HepG2 (cell line): ENCODE measurements at places on chromosomes 1 and 21. TPM values are rescaled to one million over a fixed set of nuclear protein-coding genes. Genes with fewer than 3 reads are reported as not detected.

DNA sequence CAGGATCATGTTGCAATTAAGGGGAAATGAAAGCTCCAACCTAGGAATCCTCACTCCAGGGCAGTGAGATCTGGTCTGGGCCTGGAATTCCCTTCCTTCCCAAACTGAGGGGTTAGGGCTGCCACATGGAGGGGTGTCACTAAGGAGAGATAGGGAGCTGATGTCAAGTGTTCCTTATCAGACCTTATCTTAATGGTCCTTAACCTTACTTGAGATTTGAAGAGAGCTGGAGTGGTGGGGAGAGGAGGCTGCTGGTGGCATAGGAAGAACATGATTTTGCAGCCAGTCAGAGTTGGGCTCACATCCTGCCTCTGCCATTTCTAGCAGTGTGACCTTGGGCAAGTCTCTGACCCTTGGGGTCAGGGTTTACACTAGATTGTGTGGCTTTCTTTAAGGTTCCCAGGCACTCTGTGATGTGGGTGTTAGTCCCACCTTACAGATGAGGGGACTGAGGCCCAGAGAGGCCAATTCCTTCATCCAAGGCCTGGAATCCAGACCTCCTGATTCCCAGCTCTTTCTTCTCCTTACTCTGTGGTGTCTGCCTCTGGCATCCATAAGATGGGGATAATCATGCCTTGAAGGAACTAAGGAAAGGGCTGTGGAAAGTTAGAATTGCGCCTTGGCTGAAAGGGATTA, 56.3 kb upstream of the SYNC start:
- no peak for DNase-seq

DNA sequence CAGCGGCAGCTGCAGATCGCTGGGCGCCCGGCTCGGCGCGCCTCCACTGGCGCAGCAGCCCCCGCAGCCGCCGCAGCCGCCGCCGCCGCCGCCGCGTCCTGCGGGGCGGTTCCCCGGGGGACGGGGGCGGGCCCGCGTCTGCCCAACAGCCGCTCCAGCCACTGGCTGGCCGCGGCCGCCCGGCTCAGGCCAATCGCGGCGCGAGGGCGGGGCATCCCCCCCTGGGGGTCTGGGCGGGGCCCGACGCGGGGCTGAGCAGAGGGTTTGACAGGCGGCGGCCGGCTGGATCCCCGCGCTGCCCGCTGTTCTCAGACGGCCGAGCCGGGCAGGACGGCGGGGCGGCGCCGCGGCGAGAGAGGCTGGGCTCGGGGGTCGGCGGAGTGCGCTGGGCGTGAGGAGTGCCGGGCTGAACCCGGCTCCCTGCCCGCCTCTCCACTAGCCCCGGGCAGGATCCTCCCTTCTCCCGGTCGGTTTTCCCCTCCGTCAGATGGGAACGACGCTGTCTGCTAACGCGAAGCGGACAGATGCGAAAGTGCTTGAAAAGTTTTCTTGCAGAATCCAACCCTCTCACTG, at the start of gene GLIS1:
Gene GLIS1 (minus strand): TSS at position 56 of the 573 bp plus-strand sequence. CDS start 1,100 bp downstream, outside the sequence.
- peak; percentile 69 for DNase-seq

GRCh38 chr1:230230948-230231773, 164.1 kb downstream of the GALNT2 start:
- no peak for DNase-seq

GRCh38 chr1:14369526-14370213, 228.8 kb upstream of the KAZN start:
- no peak for DNase-seq

DNA sequence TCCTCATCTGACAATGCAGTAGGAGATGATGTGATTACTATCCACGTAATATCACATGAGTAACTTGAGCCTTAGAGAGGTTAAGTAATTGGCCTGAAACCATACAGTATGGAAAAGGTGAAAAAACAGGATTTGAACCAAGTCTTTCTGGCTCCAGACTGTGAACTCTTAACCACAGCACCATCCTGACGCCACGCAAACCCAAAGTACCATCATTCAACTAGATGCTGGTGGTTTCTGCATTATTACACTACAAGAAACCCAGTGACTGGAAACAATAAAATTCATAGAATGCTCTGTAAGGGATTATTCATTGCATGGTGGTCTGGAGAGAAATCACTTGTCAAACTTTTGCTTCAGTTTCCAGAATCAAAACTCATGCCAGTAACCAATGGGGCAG, 90.7 kb downstream of the MAB21L3 start:
- DNase-seq = no peak

GRCh38 chr1:101005871-101006270, 19.7 kb downstream of the DPH5 start:
- DNase-seq = no peak

DNA sequence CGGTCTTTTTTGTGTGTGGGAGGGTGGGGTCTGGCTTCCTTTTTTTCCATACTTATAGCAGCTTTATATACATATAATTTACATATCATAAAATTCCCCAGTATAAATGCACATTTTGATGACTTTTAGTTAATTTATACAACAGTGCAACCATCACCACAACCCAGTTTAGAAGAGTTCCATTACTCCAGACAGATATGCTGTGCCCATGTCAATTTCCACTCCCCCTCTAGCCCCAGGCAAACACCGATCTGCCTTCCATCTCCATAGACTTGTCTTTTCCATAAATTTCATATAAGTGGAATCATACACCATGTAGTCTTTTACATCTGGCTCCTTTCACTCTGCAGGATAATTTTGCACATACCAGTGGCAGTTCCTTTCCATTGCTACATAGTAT, 139.2 kb upstream of the SYT6 start:
- DNase-seq = no peak

DNA sequence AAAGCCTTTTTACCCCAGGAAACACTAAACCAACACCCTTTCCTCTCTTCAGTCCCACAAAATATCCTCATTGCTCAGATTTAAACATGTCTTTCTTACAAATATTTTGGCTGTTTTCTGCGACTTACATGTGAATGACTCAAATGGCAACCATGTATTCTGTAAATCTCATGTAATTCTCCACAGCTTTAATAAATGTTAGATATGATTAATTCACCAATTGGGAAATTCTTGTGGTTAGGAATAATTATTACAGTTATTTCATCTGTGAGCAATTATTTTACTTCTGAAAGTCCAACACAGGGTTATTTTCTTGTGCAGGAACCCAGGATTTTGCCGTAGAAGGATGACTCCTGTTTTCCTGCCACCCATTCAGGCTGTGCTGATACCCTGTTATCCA, 431.5 kb downstream of the LMO4 start:
- DNase-seq = no peak

- no peak for DNase-seq
These were observed 67.9 kb upstream of the PUM1 start for GRCh38 chr1:31133368-31133767.

- no peak for DNase-seq
These were observed 350.9 kb downstream of the LTN1 start for GRCh38 chr21:28641731-28642130.

- no peak for DNase-seq
These were observed 9.4 kb downstream of the HYI start for GRCh38 chr1:43444151-43444828.

DNA sequence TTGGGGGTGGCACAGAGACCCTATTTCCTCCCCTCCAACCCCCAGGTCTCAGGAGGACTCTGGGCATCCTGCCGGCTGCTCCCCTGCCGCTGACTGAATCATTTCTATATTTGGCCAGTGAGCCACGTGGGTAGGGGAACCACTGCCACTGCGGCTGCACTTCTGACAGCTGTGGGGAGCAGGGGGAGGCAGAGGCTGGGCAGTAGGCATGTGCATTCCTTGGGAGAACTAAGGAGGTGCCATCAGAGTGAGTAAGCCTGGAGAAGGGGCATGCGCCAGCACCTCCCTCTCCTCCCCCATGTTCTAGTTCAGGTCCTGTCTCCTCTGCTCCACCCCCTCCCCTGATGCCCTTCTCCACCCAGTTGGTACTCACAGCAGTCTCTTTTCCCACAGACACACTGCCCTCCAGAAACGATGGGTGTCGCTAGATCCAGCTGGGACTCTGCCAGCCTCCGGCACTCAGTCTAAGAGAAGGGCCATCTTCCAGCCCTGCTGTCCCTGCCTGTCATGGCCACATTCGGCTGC, 12.0 kb downstream of the PPFIA4 start:
- DNase-seq = no peak

- no peak for DNase-seq
These were observed 20.5 kb downstream of the PRKACB start for GRCh38 chr1:84164567-84165021.

DNA sequence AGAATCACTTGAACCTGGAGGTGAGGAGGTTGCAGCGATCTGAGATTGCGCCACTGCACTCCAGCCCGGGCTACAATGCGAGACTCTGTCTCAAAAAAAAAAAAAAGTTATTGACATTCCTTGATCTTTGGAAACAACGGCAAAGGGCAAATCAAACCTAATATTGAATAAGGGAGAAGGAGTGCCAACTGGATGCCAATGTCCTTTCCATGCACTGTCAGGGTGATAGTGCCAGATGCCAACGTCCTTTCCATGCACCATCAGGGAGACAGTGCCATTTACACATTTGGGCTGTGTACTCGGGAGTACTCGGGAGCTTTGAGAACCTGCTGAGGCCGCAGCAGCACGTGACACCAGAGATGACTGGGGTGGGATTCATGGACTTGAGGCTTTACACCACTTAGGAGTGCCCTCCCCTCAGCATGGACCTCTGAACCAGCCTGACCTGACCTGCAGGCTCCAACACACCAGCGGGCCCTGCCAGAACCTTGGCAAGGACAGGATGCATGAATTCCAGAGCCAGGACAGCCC, 34.5 kb upstream of the SOD1 start:
- peak; percentile 13 for DNase-seq

- no peak for DNase-seq
These were observed at the start of gene KRTAP19-3 for GRCh38 chr21:30491963-30492428. Gene KRTAP19-3, minus strand, starts transcription at chr21:30492013. Its CDS starts 56 bp downstream, at chr21:30491957.

DNA sequence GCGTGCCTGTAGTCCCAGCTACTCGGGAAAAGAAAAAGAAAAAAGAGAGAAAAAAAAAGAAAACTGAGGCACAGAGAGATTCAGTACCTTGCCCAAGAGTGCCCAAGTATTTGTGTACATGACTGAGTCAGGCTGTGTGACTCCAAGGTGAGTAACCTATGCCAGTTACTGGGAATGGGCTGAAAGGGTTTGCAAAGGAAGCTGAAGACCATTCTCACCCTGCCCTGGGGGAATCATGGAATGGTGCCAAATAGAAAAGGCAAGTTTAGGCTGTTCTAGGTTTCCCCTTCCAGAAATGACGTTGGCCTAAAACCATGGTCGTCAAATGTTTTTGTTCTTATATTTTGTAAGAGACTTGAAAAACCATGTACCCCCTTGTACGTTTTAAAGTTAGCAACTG, 37.9 kb upstream of the LRIG2 start:
- no peak for DNase-seq

- DNase-seq = no peak
These were observed 11.8 kb downstream of the DPH5 start for GRCh38 chr1:101013776-101014175.

- DNase-seq = no peak
These were observed 60.5 kb upstream of the CR2 start for GRCh38 chr1:207393610-207394009.

- peak; percentile 17 for DNase-seq
These were observed 34.0 kb upstream of the SSX2IP start for GRCh38 chr1:84724128-84724860.

DNA sequence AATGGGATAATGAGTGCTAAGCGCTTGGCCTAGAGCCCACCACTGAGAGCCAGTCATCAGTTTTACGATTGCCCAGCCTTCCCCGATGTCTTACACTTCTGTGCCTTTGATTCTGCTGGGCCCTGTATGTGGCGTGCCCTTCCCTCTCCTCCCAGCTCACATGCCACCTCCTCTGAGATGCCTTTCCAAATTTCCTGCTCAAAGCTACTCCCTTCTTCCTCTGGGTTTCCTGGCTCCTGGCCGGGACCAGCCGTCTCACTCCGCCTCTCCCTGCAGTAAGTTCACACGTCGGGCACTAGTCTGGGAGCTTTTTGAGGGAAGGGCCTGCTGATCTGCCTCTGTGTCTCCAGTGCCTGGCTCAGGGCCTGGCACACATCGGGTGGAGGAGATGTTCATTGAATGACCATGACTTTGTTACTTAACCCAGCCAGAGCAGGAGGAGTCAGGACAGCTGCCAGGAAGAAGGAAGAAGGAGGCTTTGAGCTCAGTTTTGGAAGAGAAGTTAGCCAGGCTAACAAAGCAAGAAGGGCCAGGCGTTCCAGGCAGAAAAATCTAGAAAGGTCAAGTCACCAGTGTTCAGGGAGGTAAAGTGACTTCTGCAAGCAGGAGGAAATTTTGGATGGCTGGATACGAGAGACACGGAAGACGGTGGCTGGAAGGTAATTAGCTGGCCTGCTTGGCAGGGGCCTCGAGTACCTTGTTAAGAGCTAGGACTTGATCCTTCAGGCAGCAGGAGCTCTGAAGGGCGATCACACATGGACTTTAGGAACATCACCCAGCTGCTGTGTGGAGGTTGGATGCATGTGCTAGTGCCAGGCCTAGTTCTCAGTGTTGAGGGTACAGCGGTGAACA, 63.6 kb downstream of the EPHB2 start:
- no peak for DNase-seq

GRCh38 chr1:155205969-155206593, 1.6 kb downstream of the THBS3 start:
- no peak for DNase-seq

DNA sequence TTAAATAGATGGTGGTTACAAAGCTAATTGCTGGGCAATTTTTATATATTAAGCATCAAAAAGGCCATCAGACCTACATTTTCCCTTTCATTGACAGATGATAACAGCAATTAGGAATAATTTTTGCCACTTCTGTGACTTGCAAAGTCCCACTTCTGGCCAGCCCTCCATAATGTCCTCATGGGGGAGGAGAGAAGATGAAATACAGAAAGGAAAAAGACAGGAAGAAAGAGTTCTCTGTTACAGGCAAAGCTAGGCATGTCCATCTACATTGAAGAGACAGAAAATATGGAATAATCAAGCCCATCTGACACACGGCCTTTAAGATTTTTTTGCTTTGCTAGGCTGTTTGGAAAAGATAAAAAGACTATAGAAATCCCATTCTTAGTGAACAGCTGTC, 108.0 kb downstream of the ENAH start:
- DNase-seq = no peak

GRCh38 chr1:38026592-38027200, 14.2 kb downstream of the UTP11 start:
- no peak for DNase-seq

- DNase-seq = no peak
These were observed 76.0 kb downstream of the PAPPA2 start for GRCh38 chr1:176539018-176539417.

GRCh38 chr1:204075139-204075521, 2.2 kb downstream of the SOX13 start:
- DNase-seq = peak; percentile 40

Gene PFDN2
- total RNA-seq = 63.6 and 90.3 TPM in 2 replicates

Gene MIXL1
- total RNA-seq = 7.6 and 8.6 TPM in 2 replicates

Gene RGS8
- total RNA-seq = not detected in 2 replicates

Gene PLPP3
- 33.9 and 65.8 TPM in 2 replicates for total RNA-seq

Gene BACE2
- total RNA-seq = 0.07 TPM in 1 of 2 replicates, not detected in the other

Gene PADI4
- 0.04 TPM in 1 of 2 replicates, not detected in the other for total RNA-seq

Gene AIRE
- not detected in 2 replicates for total RNA-seq

Gene KIF2C
- total RNA-seq = 53.7 and 72.9 TPM in 2 replicates

Gene CFHR4
- total RNA-seq = not detected in 2 replicates

Gene TIPRL
- total RNA-seq = 22.8 and 33.5 TPM in 2 replicates

Gene JTB
- total RNA-seq = 66.8 and 99.2 TPM in 2 replicates

Gene DMRTA2
- total RNA-seq = not detected in 2 replicates
